8988T (cell line): ENCODE measurements at places on chromosomes 2 and 18.

GRCh38 chr2:218071218-218071937 is 2.3 kb downstream of the RUFY4 start:
- DNase-seq: no peak

DNA sequence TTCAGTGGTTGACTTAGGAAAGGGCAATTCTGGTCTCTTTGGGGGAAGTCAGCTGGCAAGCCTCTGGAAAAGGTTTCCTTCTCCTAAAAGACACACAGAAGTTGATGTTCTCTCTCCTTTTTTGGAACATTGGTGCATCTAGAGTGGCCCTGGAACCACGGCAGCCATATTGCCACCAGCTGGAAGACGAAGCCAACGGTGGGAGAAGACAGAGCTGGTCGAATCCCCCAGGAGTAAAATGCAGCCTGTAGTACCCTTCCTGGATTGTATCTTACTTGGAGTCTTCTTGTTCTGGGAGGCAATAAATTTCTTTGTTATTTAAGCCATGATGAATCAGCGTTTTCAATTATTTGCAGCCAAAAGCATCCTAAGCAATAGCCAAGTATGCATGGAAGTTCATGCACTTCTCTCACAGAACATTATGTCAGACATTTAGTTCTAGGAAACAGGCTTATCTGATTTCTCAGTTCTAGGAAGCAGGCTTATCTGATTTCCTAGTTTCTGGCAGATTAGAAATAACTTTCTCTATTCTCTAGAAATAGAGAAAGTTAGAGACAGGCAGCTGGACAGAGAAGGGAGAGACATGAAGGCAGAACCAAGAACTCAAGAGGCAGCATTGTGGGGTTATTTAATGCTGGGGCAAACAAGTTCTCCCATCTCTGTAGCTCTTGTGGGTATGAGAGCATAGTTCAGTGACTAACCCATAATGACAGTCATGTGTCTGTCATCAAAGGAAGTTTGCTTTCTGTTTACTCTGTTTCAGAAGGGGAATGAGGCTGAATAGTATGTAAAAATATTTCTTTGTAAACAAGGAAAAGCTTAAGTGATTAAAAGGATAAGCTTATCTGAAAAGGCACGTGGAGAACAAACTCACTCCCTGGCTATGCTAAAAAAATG is 40.5 kb upstream of the NABP1 start:
- DNase-seq: no peak

GRCh38 chr2:218431878-218432277 is 13.0 kb downstream of the VIL1 start:
- DNase-seq: no peak

GRCh38 chr2:31332521-31332920 is 82.0 kb downstream of the XDH start:
- DNase-seq: no peak

- DNase-seq: no peak
These were observed 30.0 kb downstream of the MYO7B start for GRCh38 chr2:127565261-127566138.

DNA sequence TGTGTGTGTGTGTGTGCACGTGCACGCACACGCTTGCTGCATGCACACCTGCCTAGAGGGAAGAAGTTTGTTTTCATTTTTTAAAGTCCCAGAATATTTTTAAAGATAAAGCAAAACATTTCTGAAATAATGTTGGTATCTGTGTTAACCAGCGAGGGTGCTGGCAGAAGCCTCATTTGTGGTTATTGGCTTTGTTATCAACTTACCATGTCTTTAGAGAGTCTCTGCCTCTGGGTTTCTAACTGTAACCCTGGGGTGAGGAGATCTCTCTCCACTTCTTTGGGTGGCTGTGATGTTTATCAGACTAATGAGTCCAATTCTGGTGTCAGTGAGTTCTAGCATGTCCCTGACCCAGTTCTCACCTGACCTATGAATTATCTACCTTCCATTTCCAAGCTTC is 927.6 kb upstream of the FANCL start:
- no peak for DNase-seq

- DNase-seq: no peak
These were observed 164.9 kb downstream of the CCDC148 start for GRCh38 chr2:158291544-158292180.

GRCh38 chr2:1625281-1626001 is 118.9 kb downstream of the PXDN start:
- DNase-seq: no peak

GRCh38 chr2:15800495-15801329 is 139.6 kb upstream of the MYCN start:
- no peak for DNase-seq
